Right ventricle myocardium inferior (tissue), 1 donor: ENCODE measurements at places on chromosomes 3 and 15.

DNA sequence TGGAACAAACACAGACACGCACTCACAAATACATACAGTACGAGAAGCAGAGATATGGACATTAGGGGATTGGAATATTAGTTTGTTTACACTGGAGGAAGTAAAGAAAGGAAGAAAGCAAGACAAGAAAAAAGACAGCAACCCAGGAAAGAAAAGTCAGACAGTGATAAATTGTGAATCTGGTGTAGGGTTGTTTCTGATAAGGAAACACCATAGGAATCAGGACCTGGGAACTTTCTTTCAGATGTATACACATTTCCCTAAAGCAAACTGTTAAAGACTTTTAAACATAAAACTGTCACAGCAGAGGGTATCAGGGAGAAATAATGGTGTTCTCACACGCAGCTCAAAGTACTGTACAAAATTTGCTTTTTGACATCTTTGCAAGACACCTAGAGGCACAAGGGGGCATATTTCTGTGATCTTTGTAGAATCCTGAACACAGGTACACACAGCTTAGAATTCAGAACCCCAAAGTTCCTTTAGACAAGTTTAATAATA is 153.7 kb downstream of the TUSC7 start:
- DNase-seq = no peak

DNA sequence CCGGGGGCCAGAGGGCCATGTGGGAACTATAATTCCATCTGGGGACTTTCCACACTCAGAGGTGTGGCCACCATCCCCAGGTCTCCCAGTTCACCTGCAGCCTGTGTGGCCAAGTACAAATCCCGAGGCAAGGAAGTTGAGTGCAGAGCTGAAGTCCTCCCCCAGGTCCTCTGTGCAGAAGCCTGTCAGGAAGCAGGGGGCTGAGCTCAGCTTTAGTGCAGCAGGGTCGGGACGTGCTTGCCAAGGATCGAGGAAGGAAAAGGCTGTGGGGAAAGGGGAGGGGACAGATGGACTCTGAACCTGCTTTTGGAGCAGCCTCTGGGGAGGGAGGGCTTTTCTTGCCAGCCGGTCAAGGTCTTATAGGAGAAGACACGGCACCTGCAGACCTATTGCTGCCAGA is 67.7 kb downstream of the CHRNA7 start:
- DNase-seq = no peak

DNA sequence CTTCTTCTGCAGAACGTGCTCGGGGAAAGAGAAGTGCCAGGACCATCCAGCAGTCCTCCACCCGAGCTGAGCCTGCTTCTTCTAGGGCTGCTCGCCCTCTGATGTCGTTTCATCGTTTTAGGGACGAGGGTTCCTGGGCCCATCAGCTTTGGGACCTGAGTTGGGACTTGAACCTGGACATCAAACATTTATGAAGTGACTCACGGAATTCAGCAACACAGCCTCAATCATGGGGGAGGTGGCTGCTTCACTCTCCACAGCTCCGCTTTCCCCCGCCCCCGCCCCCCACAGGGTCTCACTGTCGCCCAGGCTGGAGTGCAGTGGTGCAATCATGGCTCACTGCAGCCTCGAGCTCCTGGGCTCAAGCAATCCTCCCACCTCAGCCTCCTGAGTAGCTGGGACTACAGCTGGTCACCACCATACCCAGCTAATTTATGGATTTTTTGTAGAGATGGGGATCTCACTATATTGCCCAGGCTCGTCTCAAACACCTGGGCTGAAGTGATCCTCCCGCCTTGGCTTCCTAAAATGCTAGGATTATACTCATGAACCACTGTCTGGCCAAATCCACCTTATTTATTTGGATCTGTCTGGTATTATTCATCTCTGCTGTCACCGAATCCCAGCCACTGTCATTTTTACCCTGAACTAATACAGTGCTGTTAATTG is 725 bp upstream of the SCAMP2 start:
- DNase-seq = no peak

GRCh38 chr15:51335538-51336410 is 2.6 kb downstream of the CYP19A1 start:
- DNase-seq = no peak

GRCh38 chr15:42808913-42809312 is 72.0 kb upstream of the CDAN1 start:
- DNase-seq = no peak

DNA sequence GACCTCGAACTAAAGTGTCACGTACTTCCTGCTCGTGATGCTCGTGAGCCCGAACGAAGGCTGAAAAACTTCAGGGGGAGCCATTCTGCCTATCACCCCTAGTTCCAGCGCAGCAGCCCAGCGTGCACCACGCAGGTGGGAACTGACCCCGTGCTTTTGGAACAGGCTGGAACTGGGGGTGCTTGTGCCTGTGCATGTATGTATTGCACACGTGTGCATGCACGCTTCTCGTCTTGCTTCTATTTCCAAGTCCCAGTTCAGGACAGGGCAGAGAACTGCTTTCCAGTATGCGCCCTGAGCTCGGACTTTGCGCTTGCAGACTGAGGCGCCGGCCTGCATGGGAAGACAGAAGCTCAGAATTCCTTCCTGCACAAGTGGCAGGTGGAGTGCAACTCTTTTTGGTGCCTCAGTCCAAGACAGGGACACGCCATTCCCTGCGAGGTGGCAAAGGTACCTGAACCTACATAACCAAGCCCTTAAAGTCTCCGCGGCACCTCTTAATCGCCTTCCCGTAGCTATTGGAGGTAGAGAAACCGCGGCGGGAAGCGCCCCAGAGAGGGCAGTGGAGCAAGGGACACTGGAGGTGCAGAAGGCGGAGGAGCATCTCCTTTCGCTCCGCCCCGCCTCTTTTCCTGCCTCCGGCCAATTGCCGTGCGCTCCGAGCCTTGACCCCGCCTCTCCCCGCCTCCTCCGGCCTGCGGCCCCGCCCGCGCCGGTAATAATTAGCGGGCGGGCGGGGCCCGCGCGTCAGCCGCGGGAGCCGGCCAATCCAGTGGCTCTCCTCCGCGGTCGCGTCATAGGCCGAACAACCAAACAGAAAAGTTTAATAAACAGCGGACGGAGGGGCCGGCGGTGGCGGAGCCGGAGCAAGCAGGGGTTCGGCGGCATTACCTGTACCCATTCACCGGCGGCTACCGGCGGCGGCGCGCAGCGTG is at the start of gene ZFAND6:
Gene ZFAND6, plus strand, starts transcription at position 826 of the 935 bp plus-strand sequence. CDS start 60,669 bp downstream, outside the sequence.
- peak; percentile 97 for DNase-seq

DNA sequence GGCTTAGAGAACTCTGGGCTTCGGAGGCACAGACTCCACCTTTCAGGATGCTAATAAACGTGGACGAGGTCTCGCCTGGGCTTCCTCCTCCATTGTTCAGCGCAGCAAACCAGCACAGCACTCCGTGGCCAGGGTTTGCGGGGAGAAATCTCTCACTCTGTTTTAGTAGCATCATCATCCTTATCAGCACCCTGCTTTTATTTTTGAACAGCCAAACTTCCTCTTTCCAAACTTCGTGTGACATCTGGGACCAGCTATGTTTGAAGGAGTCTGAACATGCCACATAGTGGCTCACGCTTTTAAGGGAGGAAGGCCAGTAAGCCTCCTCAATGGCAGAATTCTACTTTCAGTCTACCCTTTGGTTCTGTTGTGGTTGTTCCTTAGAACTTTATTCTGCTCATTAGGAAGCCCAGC is 149.0 kb downstream of the PGPEP1L start:
- no peak for DNase-seq

GRCh38 chr3:110808630-110809029 is 263.0 kb upstream of the NECTIN3 start:
- no peak for DNase-seq

- no peak for DNase-seq
These were observed 154.3 kb downstream of the GOLIM4 start for GRCh38 chr3:167941234-167941995.

- no peak for DNase-seq
These were observed 34.6 kb downstream of the PAK2 start for GRCh38 chr3:196774191-196774820.

GRCh38 chr15:99764522-99764921 is 31.3 kb upstream of the LYSMD4 start:
- DNase-seq = no peak

DNA sequence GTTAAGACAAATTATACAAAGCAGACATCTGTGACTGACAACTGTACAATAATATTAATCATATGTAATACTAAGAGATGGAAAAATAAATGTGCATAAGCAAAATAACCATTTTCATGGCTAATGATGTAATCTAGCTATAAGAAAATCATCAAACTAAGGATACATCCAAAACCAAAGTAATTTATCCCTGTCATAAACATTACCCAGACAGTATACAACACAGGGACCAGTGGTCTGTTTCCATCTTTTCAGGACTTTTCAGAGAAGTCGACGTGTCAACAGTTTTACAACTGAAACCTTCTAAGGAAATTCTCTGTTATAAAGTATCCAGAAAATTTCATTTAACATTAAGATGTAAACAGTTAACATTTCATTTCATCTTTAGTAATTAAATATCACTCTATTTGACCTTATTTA is 11.0 kb downstream of the THBS1 start:
- no peak for DNase-seq

- no peak for DNase-seq
These were observed 154.8 kb downstream of the PLCL2 start for GRCh38 chr3:17039594-17039993.

DNA sequence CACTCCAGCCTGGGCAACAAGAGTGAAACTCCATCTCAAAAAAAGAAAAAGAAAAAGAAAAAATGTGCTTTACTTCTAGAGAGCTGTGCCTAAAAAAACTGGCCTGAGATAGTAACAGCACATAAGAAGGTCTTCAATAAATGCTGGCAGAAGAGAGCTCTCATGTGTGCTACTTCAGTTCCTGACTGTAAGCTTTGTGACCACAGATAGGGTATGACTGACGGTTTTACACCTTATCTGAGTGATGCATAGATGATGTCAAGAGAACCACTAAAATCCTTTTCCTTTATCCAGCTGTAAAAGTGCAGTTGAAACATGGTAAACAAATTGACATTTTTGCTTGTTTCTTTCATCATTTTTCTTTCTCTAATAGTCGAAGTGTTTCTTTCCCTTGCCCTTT is 127.9 kb downstream of the C3orf70 start:
- no peak for DNase-seq

GRCh38 chr3:18030371-18030870 is 288.0 kb upstream of the TBC1D5 start:
- DNase-seq = no peak

- peak; percentile 58 for DNase-seq
These were observed 25.2 kb downstream of the NIPA1 start for GRCh38 chr15:22811640-22812039.

DNA sequence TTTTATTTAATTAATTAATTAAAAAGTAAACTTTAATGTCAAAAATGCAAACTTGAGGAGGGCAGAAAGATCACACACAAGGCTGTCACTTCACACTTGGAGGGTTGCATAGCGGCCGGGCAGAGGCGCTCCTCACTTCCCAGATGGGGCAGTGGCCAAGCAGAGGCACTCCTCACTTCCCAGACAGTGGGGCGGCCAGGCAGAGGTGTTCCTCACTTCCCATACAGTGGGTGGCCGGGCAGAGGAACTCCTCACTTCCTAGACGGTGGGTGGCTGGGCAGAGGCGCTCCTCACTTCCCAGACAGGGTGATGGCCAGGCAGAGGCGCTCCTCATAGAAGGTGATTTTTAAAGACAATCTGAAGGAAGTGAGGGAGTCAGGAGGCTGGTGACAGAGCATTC is 277.5 kb downstream of the PDCD6IP start:
- no peak for DNase-seq

GRCh38 chr15:77528968-77529319 is 103.8 kb downstream of the LINGO1 start:
- no peak for DNase-seq

- no peak for DNase-seq
These were observed 60.4 kb downstream of the TFG start for GRCh38 chr3:100769693-100770092.

- no peak for DNase-seq
These were observed 20.7 kb downstream of the HGD start for GRCh38 chr3:120661106-120661905.

DNA sequence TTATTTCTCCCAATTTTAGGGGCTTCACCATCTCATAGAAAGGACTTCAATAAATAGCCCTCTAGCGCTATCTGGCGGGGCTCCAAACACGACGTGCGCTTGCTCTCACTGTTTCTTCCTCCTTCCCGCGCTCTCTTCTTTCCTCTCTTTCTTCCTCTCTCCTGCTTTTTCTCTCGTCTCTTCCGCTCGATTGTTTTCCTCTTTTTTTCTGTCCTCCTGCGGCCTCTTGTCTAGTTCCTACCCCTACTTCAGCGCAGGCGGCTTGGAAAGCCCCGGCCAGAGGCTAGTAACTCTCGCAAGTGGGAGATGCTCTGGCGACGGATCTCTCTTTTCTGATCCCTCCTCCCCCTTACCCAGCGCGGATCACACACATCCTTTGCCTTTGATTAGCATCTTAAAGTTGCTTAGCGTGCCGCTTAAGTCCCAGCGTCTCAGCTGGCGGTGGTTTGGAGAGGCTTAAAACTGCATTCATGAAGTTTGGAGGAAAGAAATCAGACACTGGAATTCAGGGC is 6.2 kb upstream of the MEIS2 start:
- peak; percentile 71 for DNase-seq

- no peak for DNase-seq
These were observed 439.1 kb downstream of the SHQ1 start for GRCh38 chr3:72408983-72409779.

DNA sequence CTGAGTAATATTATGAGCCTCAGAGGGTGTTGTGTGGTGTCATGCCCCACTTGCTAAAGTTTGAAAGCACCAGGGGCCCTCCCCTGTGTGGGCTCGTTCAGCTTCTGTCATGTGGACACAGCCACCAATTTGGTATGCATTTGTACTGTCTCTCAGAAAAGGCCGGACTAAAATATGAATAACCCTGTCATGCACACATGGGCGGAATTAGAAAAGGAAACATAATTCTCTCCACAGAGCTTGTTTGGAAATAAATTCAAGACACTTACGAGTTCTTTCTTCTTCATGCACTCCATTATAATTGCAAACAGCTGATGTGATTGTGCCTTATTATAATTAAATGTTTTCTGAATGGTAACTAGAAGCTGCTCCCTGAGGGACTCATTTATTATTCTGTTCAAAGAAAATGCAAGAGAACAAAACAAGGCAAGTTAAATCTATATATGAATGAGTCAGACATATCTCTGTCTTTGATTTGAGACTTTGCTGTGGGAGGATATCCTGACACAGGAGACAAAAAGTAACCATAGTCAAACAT is 39.1 kb downstream of the TRPM1 start:
- DNase-seq = no peak

GRCh38 chr3:187807086-187807862 is 62.0 kb upstream of the BCL6 start:
- DNase-seq = no peak

GRCh38 chr3:128804017-128804810 is 75.2 kb upstream of the ACAD9 start:
- DNase-seq = no peak

GRCh38 chr15:42549032-42549491 is 424 bp downstream of the HAUS2 start:
- no peak for DNase-seq

DNA sequence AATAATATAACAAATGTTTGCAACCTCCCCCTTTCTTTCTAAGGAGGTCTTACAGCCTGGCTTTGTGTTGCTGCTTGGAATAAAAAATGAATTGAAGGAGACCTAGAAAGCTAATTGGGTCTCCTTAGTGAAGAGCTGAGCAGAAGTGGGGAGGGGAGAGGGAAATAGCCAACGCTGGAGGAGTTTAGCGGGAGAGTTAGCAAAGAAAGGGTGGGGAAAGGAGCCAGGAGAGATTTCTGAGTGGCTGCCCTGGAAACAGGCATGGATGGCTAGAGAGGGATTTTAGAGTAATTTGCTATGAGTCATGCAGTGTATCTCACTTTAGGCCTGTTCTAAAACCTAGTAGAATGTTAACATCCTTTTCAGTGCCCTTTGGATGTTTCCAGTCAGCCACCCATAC is 45.2 kb upstream of the PFN2 start:
- DNase-seq = no peak
